Right ventricle myocardium superior (tissue), 1 donor: ENCODE measurements at places on chromosomes 7 and 10.

- DNase-seq, result no peak
These were observed 14.2 kb downstream of the MTURN start for GRCh38 chr7:30148951-30149459.

GRCh38 chr7:78019447-78020135 lies 221.0 kb downstream of the PHTF2 start:
- DNase-seq, result peak; percentile 96

DNA sequence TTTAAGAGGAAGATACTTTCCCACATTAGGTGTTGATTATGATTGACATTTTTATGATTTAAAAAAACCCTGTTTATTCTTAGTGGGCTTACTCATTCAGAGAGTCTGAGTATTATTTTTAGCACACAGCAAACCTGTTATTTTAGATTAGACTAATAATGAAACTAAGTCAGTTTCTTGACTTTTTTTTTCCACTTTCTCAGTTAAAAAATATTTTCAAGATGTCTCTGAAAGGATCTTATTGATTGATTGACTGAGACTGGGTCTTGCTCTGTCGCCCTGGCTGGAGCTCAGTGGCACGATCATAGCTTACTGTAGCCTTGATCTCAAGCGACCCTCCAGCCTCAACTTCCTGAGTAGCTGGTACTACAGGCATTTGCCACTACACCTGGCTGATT lies 20.4 kb upstream of the INPP5F start:
- DNase-seq, result no peak

- no peak for DNase-seq
These were observed 17.0 kb downstream of the KRIT1 start for GRCh38 chr7:92228742-92229141.

DNA sequence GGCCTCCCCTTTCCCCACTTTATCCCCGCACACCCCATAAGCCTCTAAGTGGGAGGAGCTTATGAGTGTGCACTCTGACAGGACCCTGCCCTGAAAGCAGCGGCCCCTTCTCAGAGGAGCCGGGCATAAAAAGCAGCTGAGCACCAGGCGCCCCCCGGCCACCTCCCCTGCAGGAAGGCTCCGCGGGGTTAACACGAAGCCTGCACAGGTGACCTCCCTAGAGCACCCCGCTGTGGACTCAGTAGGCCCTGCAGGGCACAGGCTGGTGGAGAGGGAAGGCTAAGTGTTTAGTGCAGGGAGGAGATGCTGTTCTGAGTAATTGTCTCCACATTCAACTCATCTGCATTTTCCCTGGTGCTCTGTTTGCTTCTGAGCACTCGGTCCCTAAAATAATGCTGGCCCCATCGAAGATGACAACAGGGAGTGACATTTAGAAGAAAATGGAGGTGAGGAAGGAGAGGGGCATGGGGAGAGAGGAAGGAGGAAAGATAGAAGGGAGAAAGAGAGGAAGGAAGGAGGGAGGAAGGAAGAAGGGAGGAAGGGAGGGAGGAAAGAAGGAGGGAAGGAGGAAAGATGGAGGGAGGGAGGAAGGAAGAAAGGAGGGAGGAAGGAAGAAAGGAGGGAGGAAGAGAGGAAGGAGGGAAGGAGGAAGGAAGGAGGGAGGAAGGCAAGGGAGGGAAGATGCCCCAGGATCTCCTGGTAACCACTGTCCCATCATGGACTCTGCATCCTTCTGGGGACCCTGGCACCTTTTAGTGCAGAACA lies 25.4 kb upstream of the CNPY1 start:
- DNase-seq, result peak; percentile 34

DNA sequence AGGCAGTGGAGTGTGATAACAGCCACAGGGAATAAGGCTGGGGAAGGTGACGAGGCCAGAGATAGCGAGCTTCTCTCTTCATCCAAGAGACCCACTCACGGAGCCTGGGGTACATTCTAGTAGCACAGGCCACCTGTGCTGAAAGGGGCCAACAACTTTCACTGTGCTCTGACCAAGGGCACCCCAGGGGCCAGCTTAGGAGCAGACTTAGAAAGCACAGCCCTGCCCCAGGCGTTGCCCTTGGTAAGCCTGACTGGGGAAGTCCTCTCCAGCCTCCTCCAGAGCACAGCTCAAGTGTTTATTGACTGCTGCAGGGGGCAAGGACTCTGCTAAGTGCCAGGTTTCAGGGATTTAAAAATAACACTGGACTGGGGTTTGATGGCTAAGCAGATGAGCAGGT lies 44.7 kb downstream of the EBF3 start:
- DNase-seq, result no peak

DNA sequence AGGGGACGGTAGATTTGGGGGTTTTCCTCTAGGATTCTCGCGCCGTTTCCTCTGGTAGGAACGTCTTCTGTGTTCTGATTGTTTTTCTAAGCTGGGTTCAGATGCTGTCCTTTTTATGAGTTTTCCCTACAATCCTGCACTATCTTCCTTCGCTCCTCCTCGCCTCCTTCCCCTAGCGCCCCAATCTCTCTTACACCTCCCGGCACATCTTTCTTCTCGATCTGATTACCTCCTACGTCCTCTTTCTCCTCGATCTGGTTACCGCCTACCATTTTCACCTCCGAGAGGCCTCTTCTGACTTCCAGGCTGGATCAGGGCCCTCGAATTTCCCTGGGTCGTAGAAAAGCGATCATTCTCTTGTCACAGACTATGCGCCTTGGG lies 413 bp downstream of the BUD31 start:
- DNase-seq, result no peak

- DNase-seq, result no peak
These were observed 77.0 kb downstream of the ARL4A start for GRCh38 chr7:12764458-12764891.

DNA sequence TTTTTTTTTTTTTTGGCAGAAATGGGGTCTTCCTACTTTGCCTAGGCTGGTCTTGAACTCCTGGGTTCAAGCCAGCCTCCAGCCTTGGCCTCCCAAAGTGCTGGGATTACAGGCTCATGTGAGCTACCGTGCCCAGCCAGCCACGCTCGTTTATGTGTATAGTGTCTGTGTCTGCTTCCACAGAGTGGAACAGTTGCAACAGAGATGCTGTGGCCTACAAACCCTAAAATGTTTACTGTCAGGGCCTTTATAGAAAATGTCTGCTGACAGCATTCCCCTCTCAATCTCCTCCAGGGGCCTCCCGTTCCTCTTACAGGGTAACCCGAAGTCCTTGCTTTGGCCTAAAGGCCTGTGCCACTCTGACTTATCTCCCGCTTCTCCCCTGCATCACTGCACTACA lies 87.6 kb upstream of the LEP start:
- no peak for DNase-seq

- DNase-seq, result no peak
These were observed 818.6 kb upstream of the IGFBP3 start for GRCh38 chr7:46739518-46740234.

DNA sequence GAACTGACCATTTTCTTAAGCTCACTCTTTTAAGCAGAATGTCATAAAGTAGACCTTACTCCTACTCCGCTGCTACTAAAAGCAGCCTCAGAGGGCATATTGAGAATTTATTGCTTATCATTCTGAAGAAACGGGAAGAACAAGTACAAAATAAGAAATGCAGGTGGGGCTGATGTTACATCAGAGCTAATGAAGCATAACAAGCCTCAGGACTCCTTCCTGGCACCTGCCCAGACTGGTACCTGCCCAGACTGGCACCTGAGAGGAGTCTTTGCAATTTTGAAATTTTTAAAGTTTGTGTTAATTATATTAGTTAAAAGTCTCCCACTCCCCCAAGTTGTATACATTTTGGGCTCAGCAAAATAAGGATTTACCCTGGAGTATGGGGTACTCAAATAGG lies 162.4 kb downstream of the SEMA3E start:
- DNase-seq, result no peak

GRCh38 chr10:115861864-115862263 lies 411.1 kb downstream of the GFRA1 start:
- no peak for DNase-seq

DNA sequence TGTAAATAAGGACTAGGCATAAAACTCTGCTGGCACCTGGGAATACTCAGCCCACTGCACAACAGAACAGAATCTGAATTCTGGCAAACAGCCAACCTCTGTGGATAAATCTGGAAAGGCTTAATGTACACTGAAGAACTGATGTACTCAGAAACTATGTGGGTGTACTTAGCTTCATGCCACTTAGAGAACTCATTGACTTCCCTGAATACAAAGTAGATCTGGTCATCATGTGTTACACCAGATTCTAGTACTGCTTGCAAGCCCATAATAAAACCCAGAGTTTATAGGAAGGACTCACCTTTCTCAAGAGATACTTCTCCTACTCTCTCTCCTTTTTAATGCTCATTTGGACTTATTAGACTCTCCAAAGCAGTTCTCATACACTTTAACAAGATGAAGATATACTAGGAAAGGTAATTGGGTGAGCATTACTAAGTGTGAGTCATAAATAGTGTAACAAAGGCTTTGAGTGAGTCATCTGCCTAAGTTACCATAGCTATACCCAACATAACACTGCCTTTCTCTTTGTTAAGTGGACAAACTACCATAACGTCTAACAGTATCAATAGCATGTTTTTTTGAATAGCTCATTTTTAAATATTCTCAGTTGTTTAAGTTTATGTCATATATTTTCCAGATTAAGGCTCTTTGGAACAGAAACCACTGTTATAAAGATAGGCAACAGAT lies 309.1 kb downstream of the MDFIC start:
- DNase-seq, result no peak

- DNase-seq, result no peak
These were observed 42.5 kb downstream of the C7orf25 start for GRCh38 chr7:42869131-42870020.

DNA sequence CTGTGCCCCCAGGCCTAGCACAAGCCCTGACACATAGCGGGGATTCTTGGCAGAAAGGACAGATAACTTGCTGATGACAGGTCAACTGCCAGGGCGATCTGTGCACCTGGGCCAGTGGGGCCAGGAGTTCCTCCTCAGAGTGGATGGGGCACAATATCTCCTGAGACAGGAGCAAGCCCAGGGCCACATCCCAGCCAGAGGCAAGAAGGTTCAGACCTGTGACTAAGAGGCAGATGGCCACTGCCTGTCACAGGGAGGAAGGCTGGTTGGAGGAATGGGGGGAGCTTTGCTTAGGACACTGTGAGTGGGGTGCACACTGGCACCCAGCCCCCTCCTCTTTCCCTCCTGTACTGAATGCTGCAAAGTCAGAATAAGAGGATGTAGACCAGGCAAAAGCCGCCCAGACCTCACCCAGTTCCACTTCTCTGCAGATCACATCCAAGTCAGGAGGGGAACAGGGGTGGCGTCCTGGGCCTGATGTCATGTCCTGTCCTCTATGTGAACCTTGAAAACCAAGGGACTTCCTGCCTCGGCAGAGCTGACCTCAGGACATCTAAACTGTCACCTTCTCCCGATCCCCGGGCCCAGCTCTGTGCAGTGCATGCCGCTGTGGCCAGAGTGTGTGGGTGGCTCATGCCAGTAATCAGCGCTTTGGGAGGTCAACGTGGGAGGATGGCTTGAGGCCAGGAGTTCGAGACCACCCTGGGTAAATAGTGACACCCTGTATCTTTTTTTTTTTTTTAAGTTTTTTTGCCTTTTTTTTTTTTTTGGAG lies 1.3 kb downstream of the GUSB start:
- DNase-seq, result peak; percentile 79

GRCh38 chr7:131067220-131067619 lies 260.5 kb upstream of the MKLN1 start:
- DNase-seq, result no peak

- DNase-seq, result no peak
These were observed 328.6 kb upstream of the SHH start for GRCh38 chr7:156140896-156141295.

- DNase-seq, result no peak
These were observed 218 bp downstream of the GDI2 start for GRCh38 chr10:5813091-5813340.

GRCh38 chr10:35208949-35209613 lies 82.4 kb downstream of the CREM start:
- DNase-seq, result no peak

DNA sequence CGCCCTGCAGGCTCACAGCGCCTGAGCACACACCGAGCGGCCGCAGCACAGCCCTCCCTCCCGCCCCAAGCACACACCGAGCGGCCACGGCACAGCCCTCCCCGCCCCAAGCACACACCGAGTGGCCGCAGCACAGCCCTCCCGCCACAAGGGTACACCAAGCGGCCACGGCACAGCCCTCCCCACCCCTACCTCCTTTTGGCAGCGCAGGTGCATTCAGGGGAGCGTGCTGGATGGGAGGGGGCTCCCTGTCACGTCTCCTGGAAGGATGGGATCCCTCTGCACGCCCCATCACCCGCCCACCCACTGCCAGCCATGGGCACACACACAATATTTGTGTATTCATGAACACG lies 482.6 kb downstream of the DNAJB6 start:
- no peak for DNase-seq

GRCh38 chr10:69413221-69413865 lies 3.4 kb downstream of the TACR2 start:
- DNase-seq, result peak; percentile 76

GRCh38 chr7:22039670-22040069 lies 94.0 kb upstream of the CDCA7L start:
- no peak for DNase-seq

GRCh38 chr10:110324805-110325280 lies 20.1 kb upstream of the SMNDC1 start:
- DNase-seq, result no peak

GRCh38 chr10:3654980-3655379 lies 130.0 kb downstream of the KLF6 start:
- no peak for DNase-seq

- DNase-seq, result no peak
These were observed 97.3 kb upstream of the MPP7 start for GRCh38 chr10:28400176-28400575.

DNA sequence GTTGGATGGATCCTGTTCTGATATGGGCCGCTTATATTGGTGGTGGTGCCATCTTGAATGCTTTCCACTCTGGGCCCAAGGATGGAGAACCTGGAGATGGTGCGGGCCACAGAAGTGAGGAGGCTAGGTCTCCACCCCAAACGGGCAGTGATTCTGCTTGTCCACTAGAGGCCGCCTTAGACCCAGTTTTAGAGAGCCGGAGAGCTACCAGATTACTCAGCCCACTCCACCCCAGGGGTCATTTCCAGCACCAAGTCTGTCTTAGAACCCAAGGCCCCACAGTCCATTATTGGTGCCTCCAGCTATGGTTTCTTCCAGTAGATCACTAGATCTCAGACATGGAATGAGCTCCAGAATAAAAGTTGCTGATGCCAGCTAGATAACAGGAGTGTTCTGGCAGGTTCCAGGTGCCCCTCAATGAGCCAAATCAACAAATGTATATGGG lies 11.8 kb upstream of the CAMK2G start:
- DNase-seq, result peak; percentile 61

DNA sequence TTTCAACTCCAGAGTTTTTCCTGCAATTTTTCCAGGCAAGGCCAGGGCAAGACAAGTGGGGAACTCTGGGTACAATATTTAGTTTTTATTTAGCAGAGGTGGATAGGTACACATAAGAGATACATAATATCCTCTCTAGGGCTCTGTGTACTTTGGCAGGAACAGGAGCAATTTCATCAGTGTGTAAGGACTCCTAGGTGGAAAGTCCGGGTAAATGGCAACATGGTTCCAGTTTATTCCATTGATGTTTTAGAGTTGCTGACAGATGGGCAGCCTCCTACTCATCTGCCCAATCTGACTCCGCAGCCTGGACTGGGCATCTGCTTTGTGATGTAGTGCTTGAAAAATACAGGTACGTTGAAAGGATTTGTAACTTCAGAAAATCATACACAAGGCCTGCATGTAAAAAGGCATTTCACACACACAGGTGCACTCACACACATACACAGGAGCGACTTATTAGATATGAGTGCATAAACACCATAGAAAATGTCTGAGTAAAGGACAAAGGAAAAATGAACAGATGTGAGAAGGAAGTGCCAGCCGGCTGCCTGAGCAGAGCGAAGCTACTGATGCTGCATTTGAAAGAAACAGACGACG lies 5.7 kb downstream of the PON1 start:
- DNase-seq, result no peak

- DNase-seq, result no peak
These were observed 216.3 kb downstream of the GFRA1 start for GRCh38 chr10:116056445-116057293.
